Vagina (tissue), 2 donors: ENCODE measurements at places on chromosomes 2 and 18.

- no peak overlapping the region for H3K4me3 ChIP-seq
- H3K27ac ChIP-seq = no peak overlapping the region
- no peak for DNase-seq
- H3K4me1 ChIP-seq = no peaks in the 10 kb centered on the region
- H3K36me3 ChIP-seq = peaks cover 9% of the 10 kb centered on the region
Observed at GRCh38 chr18:80120932-80121331, 11.9 kb downstream of the ADNP2 start.

DNA sequence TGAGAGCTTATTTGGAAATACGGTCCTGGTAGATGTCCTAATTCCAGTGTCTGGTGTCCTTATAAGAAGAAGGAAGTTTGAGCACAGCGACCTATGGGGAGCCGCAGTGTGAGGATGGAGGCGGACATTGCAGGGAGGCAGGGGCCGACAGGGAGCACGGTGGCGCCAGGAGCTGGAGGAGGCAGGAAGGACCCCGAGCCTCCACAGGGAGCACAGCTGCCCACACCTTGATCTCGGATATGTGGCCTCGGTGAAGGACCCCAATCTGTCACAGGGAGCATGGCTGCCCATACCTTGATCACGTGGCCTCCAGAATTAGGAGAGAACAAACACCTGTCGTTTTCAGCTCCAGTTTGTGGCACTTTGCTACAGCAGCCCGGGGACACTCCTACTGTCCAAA, 461.6 kb upstream of the SALL3 start:
- H3K27me3 ChIP-seq = no peaks in the 10 kb centered on the region
- H3K36me3 ChIP-seq = no peaks in the 10 kb centered on the region
- H3K4me3 ChIP-seq = no peak overlapping the region
- DNase-seq = no peak

DNA sequence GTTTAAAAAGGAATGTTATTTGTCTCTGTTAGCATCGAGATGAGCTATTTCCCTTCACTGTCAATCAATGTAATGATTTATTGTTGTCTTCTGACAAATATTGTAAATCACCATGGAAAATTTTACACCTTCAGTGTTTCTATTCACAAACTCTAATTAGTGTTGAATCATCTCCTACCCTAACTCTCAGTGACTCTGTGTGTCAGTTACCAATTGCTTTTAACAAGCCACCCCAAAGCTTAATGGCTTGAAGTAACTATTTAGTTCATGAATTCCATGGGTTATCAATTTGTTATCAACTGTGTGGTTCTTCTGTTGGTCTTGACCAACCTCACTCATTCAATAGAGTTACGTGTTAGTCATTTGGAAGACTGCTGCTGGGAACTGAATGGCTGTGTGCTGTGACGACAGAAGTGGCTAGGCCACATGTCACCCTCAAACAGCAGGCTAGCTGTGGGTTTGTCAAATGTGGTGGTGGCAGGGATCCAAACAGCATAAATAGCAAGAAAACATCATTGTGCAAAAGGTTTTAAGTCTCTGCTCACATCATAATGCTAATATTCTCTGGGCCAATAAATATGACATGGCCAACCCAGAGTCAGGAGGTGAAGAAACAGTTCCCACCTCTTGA, 910.8 kb upstream of the CDH2 start:
- no peaks in the 10 kb centered on the region for H3K36me3 ChIP-seq
- H3K27ac ChIP-seq = no peak overlapping the region
- no peaks in the 10 kb centered on the region for H3K27me3 ChIP-seq
- DNase-seq = no peak

- no peak overlapping the region for H3K27ac ChIP-seq
- H3K36me3 ChIP-seq = no peaks in the 10 kb centered on the region
- H3K4me3 ChIP-seq = no peak overlapping the region
- no peaks in the 10 kb centered on the region for H3K4me1 ChIP-seq
- DNase-seq = no peak
- H3K27me3 ChIP-seq = no peaks in the 10 kb centered on the region
Observed at GRCh38 chr2:211270257-211270656, 713.9 kb downstream of the CPS1 start.

GRCh38 chr2:197477797-197478196, 21.8 kb downstream of the HSPD1 start:
- H3K27ac ChIP-seq = no peak overlapping the region
- no peaks in the 10 kb centered on the region for H3K36me3 ChIP-seq
- no peaks in the 10 kb centered on the region for H3K27me3 ChIP-seq

DNA sequence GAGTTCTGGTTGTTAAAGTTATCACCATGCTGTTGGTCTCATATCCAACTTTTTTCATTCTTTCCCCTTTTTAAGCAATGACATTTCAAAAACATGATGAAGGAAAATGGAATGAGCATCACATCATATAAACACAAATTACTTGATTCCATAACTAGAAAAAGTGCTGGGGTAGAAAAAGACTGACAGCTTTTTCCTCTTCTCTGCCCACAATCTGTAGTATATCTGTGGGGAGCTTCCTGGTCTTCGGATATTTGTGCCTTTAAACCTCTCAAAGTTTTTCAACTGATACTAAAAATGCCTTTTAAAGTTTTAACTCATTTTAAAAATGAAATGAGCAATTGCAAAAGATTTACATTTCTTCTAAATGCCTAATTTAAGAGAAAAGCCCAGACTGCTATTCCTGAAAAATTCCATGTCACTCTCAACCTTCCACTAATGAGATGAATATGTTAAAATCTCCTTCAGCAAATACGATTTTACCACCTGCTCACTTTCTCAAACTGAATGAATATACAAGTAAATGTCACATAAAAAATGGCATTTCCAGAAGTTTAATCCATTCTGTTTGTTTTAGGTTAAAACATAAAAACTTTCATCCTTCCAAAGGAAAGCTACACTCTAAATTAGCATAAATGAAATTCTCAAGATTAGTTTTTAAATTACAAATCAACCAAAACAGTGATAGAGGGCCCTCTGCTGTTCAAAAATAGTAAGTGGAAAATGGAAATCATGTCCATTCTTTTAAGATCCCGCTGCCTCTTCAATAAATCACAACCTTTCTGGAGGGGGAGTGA, 2.1 kb downstream of the DNAH7 start:
- peaks cover 24% of the 10 kb centered on the region for H3K4me1 ChIP-seq
- no peak overlapping the region for H3K4me3 ChIP-seq
- no peaks in the 10 kb centered on the region for H3K36me3 ChIP-seq
- no peak overlapping the region for H3K27ac ChIP-seq
- no peaks in the 10 kb centered on the region for H3K27me3 ChIP-seq
- no peak for DNase-seq

- no peak overlapping the region for H3K4me3 ChIP-seq
- no peaks in the 10 kb centered on the region for H3K36me3 ChIP-seq
- no peaks in the 10 kb centered on the region for H3K4me1 ChIP-seq
- H3K27me3 ChIP-seq = no peaks in the 10 kb centered on the region
Observed at GRCh38 chr2:18154259-18154658, 275.8 kb downstream of the KCNS3 start.
